ENCODE measurements at places on chromosomes 7 and 10.

- DNase-seq: no peak
These were observed 102.0 kb downstream of the GRK5 start for GRCh38 chr10:119309423-119309770.

DNA sequence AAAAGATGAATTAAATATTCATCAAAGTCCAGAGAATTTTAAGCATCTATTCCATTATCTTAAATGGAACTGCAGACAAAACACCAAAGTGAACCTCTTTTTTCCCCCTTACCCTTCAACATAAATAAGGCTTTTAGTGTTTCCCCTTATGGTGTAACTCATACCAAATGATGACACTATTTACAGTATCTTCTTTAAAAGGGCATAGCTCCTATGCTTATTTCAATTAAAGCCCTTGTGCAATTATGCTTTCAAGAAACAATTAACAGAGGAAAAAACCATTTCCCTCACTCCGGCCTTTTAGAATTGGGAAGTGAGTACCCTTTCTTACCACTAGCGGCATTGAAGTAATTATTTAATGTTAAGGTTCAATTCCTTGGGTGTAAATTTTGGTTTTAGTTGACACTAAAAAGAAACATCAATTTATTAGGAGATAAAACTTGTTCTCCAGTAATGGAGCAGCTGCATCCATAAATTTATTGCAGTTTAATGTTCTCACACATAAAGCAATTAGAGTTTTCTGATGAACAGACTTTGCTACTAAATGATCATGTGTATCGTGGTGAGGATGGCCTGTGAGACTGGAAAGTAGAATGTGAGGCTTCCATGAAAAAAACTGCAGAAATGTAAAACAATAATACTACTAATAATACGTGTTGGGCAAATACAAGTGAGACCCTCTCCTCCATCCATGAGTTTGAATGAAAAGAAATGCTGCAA, 661.3 kb downstream of the PARD3 start:
- no peak for DNase-seq

- DNase-seq: no peak
These were observed 8.9 kb downstream of the SPACDR start for GRCh38 chr7:100455206-100455605.

- no peak for DNase-seq
These were observed 81.3 kb downstream of the NAMPT start for GRCh38 chr7:106203473-106203872.

GRCh38 chr7:114937446-114937845, 15.6 kb downstream of the MDFIC start:
- DNase-seq: no peak

DNA sequence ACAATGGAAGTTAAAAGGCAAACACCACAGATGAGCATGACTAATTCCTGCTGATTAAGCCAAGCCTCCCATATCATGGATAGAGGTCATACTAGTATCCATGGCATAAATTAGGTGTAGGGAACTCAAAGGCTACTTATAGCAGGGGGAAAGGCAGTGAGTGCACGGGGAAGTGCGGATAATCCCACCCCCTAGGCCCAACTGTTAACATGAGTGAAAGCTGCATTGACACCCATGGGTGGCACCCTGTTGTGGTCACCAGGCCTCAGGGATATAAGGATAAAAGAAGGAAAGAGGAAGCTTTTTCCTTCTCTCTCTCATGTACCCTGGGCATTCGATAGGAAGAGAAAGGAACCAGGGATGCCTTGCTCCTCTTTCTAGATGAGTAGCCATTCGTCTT, 161.9 kb downstream of the DGKB start:
- DNase-seq: no peak

DNA sequence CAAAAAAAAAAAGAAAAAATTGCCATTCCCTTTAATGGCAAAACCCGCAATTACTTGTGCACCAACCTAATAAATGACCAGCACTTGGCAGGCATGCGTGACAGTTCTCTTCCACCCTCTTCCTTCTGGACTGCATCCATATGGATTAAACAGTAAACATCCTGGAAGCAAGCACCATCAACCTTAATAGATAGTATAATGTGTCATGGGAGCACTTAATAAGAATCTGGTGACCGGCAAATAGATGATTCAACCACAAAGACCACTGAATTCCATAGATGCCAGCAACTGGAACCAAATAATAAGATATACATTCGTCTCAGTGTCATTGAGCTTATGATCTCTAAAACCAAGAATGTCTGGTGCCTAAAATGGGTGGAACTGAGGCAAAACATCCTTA, 610.2 kb downstream of the CALN1 start:
- DNase-seq: no peak

- no peak for DNase-seq
These were observed 73.7 kb downstream of the NKX6-2 start for GRCh38 chr10:132712291-132712690.
